ENCODE measurements at places on chromosomes 1 and 21.

- DNase-seq = no peak
Measured at GRCh38 chr1:69643266-69643665, 75.5 kb downstream of the LRRC7 start.

DNA sequence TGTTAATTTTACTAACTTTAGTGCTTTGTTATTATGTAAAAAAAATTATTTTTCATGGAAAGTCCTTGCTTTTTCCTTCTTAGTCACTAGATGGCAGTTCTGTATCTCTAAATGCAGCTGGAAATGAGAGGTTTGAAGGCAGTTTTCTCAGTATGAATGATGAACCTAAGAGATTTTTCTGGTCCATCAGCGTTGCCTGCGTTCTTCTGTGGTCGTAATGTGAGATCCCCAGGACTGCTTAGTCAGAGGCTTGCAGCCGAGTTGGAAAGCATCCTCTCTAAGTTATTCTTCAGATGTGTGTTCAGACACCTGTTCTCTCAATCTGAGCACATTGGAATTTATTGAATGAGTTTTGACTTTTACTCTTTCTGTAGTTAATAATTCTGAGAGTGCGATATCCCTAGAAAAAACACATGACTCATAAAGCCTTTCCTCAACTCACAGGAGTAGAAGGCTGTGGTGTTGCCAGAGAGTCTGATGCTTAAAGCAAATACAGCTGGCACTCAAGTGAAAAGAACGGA is 99.3 kb downstream of the FMN2 start:
- DNase-seq = no peak

DNA sequence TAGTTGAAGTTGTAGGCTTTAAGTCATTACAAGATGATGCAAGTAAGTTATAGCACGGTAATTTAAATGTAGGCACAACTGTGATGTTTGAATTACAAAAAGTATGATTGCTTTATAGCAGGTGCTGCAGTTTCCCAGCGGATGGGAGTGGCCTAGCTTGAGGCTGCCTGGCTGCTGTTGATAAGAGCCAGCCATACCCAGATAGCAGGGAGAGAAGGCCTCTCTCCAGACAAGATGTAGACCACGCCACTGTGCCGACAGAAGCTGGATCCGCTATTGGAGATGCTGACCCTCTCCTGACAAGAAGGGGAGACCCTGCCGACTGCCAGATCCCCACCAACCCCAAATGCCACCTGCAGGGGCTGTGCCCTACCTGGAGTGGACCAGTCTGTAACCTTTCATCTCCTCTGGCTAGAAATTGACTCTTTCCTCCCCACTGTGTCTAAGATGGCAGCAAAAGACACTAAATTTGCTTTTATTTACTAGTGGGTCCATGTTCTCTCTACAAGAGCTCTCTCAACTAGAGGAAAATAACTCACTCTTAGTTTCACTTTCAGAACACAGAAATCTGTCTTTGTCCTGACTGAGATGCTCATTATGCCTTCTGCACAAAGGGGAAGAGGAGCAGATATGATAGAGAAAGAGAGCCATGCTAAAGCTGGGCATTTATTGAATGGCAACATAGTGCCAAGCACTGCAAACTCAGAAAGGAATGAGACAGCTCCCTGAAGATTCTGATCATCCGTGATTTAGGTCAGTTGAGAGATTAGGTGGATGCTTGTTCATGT is 127.9 kb downstream of the URB2 start:
- DNase-seq = no peak

DNA sequence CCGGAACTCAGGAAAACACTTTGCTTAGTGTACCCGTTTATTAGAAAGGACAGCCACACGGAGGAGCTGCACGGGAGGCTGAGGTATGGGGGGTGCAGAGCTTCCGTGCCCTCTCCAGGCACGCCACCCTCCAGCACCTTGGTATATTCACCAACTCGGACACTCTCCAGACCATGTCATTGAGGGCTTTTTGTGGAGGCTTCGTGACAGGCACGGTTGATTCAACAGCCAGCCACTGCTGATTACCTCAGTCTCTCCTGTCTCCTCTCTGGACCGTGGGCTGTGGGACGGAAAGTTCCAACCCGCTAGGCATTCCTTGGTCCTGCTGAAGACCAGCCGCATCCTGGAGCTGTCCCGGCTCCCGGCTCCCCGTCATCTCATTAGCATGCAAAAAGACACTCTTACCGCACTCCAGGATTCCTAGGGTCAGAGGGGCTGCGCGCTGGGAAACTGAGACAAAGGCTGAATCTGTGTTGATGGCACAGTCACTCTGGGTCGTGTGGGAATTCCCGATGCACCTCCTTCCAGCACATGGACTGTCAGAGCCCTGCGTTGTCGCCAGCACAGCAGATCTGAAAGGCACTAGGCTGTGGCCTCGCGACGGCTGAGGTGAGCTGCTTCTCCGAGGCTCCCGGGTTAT is 65.6 kb downstream of the PRKCZ start:
- DNase-seq = no peak

DNA sequence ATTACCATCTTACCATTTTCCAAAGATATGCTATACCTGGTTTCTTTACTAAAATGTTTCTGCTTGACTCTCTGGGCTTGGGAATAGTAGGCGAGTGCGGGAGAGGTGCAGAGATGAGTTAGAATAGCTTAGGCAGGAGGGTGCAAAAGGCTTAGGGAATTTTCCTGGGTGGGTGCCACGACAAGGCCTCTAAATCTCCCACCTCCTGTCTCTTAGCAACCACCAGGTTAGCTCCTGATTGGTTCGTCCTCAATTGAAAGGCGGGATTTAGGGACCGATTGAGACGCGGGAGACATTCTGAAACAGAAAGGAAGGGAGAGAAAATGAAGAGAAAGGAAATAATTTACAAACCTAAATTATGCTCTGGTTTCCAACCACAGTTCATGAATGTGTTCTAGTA is 3.1 kb downstream of the ACKR1 start:
- no peak for DNase-seq

DNA sequence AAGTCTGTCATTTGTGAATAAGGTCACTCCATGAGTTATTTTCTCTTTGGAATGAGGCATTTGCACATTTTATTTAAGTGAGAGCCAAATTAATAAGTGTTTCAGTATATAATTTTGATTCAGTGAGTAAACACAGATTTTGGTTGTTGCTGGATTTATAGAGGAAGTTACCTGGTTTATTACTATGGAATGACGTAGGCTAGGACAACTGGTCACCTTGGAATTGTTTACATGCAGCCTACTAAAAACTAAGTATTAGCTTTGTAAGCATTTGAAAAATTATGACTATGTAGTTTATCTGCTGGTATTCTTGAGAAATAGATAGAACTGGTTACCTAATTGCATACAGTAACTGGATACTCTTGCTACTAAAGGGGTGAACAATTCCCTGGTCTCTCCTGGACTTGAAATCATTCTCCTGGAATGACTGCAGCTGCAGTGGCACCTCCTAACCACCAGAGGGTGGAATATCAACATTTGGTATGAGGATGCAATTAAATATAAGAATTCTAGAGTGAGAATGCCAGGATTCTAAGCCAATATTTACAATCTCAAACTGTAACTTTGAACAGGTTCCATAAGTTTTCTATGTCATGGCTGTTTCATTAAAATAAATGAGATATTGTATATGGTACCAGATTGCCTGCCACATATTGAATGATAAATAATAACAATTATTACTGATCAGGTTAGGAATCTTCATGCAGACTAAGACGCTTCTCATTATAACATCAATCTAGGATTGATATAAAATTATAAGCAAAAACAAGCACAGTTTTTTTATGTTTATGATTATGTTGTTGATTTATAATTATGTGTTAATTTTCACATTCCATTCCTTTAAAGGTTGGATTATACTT is 3.5 kb upstream of the KRTAP27-1 start:
- DNase-seq = peak; percentile 5

DNA sequence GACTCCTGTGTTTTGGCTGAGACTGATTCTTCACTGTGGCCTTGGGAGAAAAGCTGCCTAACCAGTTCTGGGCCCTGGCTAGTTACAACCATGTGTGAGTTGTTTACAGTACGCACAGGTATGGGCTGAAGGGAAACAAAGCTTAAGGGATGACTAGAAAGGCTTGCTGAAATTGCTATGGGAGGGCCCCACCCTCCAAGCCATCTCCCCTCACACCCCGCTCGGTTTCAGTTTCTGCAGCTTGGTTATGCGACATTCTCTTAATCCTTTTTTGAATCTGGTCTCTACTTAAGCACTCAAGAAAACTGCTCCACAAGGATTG is 43.1 kb downstream of the PBX1 start:
- DNase-seq = no peak

- no peak for DNase-seq
Measured at GRCh38 chr1:40782371-40782956, 1.1 kb upstream of the KCNQ4 start.

DNA sequence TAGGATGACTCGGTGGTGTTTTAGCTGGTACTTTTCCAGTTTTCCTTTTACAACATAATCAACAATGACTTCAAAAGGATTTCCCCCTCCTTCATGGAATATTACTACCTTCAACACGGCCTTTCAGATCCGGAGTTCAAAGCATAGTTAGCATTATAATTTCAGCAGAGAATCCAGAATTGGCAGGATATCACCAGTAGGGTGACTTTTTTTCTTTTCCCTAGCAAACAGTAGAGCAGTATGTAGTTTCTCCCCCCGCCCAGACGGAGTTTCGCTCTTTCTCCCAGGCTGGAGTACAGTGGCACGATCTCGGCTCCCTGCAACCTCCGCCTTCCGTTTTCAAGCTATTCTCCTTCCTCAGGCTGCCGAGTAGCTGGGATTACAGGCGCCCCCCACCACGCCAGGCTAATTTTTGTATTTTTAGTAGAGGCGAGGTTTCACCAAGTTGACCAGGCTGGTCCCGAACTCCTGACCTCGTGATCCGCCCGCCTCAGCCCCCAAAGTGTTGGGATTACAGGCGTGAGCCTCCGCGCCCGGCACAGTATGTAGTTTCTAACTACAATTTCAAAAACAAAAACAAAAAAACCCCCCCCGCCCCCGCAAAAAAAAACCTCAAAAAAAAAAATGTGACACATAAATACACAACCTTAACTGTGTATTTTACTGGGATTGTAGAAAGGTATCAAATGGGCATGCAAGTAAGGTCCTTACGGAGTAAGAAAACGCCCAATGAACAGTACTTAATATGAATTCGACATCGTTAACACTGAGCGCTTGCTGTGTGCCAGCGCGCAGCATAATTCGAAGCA is 1.5 kb upstream of the COX20 start:
- peak; percentile 69 for DNase-seq

GRCh38 chr1:59057211-59057694 is 239.6 kb upstream of the FGGY start:
- DNase-seq = peak; percentile 14

DNA sequence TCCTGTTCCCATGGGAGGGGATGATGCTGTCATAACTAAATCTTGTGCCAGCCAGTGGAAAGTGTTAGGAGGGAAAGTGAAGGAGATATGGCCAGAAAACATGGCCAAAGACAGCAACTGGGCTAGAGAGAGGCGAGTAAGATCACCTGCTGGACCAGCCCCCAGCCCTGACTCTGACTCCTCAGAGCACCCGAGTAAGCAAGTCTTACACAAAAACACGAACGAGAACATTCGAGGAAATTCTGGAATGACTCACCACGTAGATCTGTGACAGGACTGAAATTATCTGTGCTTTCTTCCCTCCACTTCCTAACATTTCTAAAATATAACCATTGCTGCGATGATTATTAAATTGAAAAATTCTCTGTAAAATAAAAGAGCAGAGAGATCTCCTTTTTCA is 9.2 kb downstream of the ZNF496 start:
- no peak for DNase-seq

DNA sequence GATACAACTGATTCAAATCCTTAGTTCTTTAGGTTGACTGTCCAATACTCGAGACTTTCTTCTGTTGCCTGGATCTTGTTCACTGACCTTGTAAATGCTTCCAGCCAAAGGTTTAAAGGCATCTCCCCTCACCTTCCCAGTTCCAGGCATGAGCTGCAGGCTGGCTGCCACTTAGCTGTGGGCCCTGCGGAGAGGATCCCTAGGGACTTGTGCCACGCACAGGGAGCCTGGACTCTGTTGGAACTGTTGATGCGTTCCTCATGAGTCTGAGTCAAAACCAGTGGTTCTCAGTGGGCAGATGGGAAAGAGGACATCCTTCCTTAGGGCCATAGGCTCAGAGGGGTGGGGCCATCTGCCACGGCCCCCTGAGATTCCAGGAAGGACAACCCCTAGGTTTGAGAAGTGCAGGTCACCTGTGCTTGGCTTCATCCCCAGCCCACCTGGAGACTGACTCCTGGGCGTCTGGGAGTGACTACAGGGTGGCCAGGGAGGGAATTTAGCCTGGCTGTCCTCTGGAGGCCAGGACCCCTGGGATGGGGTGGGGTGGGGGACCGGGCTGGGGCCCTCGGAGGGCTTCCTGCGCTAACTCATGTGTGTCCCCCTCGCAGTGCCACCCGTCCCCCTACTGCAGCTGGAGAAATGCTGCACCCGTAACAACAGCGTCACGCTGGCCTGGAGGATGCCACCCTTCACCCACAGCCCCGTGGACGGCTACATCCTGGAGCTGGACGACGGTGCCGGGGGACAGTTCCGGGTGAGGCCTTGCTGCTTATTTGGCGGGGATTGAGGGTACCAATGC is 37.6 kb upstream of the GNPAT start:
- no peak for DNase-seq

DNA sequence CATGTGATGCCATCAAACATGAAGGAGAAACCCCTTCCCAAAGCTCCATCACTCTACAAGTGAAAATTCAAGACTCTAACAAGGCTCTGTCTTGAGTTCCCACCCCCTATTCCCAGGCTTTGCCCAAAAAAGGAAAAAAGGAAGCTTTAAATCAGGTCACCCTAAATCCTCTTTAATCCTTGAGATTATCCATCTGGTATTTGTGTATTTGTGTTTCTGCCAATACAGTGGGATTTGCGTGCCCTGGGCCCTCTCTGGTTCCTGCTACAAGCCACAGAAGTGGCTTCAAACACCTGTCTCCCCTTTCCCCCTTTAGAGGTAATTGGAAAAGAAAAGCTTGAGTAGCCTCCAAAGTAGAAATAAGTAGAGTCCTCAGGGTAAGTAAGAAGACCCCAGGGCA is 120.4 kb downstream of the EDEM3 start:
- DNase-seq = no peak

- no peak for DNase-seq
Measured at GRCh38 chr21:17964716-17965115, 145.6 kb upstream of the C21orf91 start.

DNA sequence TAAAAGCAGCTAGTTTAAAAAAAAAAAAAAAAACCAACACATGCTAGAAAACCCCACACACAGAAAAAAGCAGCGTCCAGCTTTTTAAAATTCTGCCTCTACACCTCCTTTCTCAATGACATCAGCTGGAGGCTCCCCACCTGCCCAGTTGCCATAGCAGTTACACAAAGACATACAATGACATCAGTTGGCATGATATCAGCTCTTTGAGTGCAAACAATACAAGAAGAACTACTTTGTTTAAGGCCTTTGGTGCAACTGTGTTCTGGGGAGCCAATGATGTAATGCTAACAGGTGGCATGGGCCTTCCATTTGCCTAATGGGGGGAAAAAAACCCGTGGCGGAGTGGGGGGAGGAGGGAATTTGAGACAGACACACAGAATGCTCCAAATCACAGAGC is 32.9 kb downstream of the DUSP10 start:
- peak; percentile 12 for DNase-seq

- no peak for DNase-seq
Measured at GRCh38 chr21:25809013-25809412, 74.2 kb downstream of the GABPA start.
